Mesendoderm (in vitro differentiated cells): ENCODE measurements at places on chromosomes 12 and 14.

GRCh38 chr12:58242796-58243630 is 301.6 kb downstream of the ATP23 start:
- DNase-seq, result no peak

GRCh38 chr12:102873077-102873476 is 44.0 kb downstream of the PAH start:
- DNase-seq, result no peak

DNA sequence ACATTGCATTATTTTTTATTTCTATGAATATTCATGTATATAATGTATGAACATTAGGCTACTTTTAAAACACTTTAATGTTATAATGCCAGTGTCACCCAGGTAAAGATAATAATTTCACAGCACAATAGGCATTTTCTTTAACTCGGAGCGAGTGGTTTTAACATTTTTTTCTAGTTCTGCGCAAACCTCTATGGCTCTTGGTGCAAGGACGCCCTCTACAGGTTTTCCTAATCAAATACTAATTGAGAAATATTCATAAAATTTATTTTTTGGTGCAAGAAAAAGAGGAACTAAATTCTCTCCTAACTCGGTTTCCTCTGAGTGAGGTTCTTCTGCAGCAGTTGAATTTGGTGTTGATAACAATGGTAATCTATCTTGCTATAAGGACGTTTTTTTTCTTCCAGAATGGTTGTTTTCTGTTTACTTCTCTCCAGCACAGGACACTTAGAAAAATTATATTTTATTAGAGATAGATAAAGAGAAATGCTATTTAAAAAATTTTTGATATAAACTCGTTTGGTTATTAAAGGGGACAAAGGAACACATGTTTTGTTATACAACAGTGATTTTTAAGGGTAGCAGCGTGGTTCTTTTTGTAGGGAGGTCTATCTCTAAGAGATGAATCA is 2.4 kb upstream of the WIF1 start:
- DNase-seq, result peak; percentile 23

GRCh38 chr14:102872020-102872419 is 50.4 kb upstream of the AMN start:
- no peak for DNase-seq

- DNase-seq, result no peak
Measured at GRCh38 chr12:3142386-3142785, 65.2 kb downstream of the TSPAN9 start.

- DNase-seq, result no peak
Measured at GRCh38 chr14:21455592-21455911, 371 bp downstream of the CHD8 start.

DNA sequence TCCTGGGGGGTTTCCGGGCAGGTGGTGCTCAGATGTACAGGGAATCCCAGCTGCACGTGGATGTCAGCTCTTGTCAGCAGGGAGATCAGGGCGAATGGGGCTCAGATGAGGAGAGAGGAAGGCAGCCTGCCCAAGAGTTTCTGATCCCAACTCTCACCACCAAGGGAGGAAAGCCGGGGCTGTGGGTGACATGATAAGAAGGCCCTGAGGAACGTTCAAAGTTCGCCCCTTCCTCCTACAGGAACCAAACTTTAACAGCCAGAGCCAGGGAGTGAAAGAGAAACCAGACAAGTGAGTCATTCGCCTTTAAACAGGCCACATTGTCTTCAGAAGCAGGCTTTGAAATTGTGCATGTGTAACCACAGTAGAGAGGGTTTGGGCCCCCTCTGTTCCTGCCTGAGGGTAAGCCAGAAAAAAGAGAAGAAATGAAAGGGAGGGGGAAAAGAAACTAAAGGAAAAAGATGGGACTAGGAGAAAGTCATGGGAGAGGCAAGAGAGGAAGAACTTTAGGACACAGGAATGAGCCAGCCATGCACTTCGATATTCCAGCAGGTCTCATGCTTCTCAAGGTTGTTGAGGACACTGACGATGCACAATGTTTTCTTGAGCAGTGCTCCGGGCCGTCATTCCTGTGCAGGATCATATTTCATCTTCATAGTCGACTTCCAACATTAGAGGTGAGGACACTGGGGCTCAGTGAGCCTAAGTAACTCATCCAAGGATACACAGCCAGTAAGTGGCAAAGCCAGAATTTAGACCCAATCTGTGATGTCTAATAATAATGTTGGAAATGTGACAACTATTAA is 691.4 kb upstream of the TBX3 start:
- DNase-seq, result peak; percentile 61

- no peak for DNase-seq
Measured at GRCh38 chr12:56951582-56952339, 5.6 kb downstream of the RDH16 start.

DNA sequence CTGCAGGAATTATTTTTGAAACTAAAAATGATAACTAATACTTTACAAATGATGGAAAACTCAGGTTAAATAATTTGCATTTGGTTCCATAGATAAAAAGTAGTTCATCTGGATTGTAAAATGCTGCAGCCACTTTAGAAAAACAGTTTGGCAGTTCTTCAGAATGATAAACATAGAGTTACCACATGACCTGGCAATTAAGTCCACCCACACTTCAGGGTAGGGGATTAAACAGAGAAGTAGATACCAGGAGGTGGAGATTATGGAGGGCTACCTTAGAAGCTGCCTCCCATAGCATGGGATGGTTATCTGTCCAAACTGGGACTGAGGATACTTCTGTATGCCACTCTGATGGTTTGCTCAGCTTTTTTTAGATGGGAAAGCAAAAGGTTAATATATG is 22.2 kb downstream of the ARF6 start:
- DNase-seq, result no peak

GRCh38 chr12:46221255-46222128 is 47.4 kb downstream of the SLC38A1 start:
- DNase-seq, result peak; percentile 85

- DNase-seq, result no peak
Measured at GRCh38 chr14:103442288-103442687, 57.1 kb downstream of the MARK3 start.

DNA sequence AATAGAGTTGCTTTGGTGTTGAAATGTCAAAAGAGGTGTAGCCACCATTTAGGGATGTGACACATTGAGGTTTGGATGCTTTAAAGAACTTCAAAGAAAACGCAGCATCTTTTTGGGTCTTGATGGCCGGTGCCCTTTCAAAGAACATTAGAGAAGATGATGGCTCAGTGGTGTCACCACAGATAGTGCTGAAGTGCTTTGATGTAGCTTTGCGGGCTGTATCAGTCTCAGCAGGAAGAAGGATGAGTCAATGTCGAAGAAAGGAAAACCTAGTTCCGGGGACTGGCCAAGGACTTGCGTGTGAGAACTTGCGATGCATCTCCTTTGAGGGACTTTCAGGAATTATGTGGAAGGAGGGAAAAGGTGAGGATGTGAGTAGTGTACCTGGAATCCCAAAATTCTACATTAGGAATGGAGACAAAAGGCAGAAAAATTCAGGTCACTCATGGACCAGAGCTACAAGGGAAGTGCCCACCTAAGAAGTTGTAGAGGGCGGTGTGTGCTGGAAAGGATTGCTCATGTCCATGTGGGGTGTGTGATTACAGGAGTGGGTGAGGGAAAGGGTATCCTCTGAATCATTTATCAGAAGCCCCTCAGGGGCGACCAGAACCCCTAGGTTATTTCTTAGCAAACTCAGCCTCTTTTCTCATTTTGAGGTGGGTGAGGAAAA is 39.7 kb upstream of the GZMB start:
- DNase-seq, result no peak
